ENCODE measurements at places on chromosomes 13 and 19.

DNA sequence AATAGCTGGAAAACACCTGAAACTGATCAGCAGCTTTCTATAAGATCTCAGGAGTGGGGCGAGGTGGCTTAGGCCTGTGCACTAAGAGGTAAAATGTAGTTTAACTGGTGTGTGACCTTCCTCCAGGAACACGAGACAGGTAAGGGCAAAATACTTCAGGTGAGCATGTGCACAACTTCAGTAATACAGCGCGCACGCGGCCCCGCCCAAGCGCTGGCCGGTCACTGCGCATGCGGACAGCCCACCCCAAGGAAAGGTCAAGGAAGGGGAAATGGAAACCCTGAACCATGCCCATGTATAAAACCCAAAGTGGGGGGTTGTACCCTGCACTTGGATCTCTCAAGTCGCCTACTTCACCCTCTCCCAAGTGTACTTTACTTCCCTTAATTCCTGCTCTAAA is 49.4 kb upstream of the ARHGEF7 start:
- no peak for DNase-seq

DNA sequence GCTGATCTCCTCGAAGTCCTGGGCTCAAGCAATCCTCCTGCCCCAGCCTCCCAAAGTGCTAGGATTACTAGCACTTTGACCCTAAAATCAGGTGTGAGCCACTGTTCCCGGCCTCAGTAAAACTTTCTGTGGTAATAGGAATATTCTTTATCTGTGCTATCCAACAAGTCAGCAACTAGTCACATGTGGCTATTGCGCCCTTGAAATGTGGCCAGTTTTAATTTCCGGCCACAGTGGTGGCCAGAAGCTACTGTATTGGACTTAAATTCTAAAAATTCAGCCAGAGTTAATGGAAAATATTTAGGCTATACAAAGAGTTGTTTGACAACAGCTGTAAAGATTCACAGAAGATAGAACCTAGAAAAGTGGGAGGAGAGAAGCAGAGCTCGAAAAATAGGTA is 30.0 kb downstream of the KEAP1 start:
- no peak for DNase-seq

DNA sequence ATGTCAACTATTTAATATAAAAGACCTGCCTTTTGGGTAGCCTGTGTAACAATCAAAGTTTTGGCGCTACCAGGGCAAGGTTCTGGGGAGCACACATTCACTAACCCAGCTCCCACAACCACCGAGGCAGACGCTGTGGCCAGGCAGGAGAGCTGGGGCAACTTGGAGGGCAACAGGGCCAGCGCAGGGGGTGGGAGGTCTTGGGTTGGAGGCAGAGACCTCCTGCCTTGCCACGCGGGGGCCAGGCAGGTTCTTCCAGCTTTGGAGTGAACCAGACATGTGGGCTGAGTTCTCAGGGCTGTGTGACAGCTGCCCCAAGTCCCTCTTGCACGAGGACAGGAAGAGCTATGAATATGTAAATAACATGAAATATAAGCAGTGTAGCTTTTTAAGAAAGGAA is 30.3 kb upstream of the MCF2L start:
- DNase-seq: no peak

DNA sequence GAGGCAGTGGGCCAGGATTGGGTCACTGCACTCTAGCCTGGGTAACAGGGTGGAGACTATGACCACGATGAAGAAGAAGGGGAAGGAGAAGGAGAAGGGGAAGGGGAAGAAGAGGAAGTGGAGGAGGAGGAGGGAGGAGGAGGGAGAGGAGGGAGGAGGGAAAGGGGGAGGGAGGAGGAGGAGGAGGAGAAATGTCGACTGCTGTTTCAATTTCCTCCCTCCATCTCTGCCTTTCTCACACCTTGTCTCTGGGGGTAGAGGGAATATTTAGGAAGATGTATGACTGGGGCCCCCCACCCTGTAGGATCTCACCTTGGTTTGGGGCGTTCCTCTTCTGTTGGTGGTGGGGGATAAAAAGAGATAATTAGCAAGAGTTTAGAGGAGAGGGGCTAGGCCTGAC is 3.8 kb downstream of the TNNT1 start:
- no peak for DNase-seq

- peak; percentile 35 for DNase-seq
These were observed 203.1 kb upstream of the EDNRB start for GRCh38 chr13:78121459-78122348.
